Activated T-helper 2 cell treated with anti-CD3 and anti-CD28 coated beads, Interferon-gamma antibody, Interleukin-2, Interleukin-4, amounts not matched to agents 10 μg/mL and 5 μg/mL and 100 μg/mL, durations not matched to agents 14 hours and 24 hours and 36 hours (primary cell): ENCODE measurements at places on chromosomes 13 and 19.

DNA sequence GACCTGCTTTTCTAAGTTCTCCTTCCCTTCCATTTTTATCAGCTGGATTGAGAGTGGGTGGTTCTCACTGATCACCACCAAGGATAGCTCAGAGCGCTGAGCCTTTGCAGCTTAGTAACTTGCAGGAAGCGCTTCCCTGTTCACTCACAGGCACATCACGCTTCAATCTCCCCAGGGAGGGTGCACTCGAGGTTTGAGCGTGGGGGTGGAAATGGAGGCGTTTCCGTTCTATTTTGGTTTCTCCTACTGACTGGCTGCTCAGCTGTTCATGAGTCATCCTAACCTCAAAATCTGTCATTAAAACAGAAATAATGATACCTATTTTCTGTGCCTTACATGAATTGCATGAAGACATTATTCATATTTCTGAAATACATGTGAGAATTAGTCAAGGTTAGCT is 292.1 kb downstream of the SPRY2 start:
- peak overlapping the region; percentile 48 for H3K27ac ChIP-seq
- peaks cover 11% of the 10 kb centered on the region for H3K4me1 ChIP-seq
- H3K27me3 ChIP-seq = peaks cover 10% of the 10 kb centered on the region

DNA sequence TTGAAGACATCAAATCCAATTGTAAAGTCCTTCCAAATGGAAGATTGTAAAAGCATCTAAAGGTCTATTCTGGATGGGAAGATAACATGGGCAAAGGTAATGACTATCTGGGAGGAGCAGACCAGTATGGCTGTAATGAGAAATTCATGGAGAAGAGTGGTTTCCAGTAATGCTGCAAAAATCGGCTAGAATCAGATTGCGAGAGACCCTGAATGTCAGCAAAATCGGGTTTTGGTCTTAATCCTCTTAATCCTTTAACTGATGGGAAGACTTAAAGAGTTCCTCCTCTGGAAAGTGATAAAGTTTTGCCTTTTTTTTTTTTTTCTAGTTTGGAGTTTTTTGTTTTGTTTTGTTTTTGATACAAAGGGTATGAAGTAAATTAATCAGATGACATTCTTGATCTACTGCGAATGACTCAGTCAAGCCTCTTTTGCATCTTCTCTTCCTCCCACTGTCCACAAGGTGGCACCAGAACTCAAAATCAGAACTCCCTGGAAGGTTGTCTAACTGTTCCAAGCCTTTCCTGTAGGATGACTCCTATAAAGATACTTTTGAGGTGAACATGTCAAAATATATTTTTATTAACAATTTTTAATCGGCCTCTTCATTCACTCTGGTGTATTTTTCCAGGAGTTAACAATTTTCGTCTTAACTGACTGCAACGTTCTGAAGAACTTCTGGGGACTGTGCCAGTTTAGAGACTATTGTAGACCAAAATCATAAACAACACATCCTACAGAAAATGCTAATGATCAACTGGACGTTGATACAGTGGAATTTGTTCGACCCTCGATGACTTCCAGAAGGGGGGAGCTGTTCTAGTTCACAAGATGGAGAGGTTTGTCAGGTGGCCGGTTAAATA is 213.3 kb upstream of the MIR17HG start:
- H3K4me3 ChIP-seq = no peak overlapping the region
- H3K27me3 ChIP-seq = no peaks in the 10 kb centered on the region
- H3K4me1 ChIP-seq = no peaks in the 10 kb centered on the region
- H3K27ac ChIP-seq = no peak overlapping the region
- no peak for DNase-seq
- H3K36me3 ChIP-seq = no peaks in the 10 kb centered on the region

- no peaks in the 10 kb centered on the region for H3K4me1 ChIP-seq
- no peak overlapping the region for H3K27ac ChIP-seq
- H3K4me3 ChIP-seq = no peak overlapping the region
- no peaks in the 10 kb centered on the region for H3K27me3 ChIP-seq
Observed at GRCh38 chr13:97468331-97468730, 34.4 kb downstream of the RAP2A start.

- H3K36me3 ChIP-seq = peaks cover 72% of the 10 kb centered on the region
- H3K27ac ChIP-seq = no peak overlapping the region
- H3K4me1 ChIP-seq = no peaks in the 10 kb centered on the region
- no peaks in the 10 kb centered on the region for H3K27me3 ChIP-seq
- no peak for DNase-seq
Observed at GRCh38 chr19:52648336-52649016, 10.3 kb upstream of the ZNF83 start.
